ENCODE measurements at places on chromosomes 12 and 14. TPM values are rescaled to one million over a fixed set of nuclear protein-coding genes. Genes with fewer than 3 reads are reported as not detected.

- peak; percentile 79 for DNase-seq
Measured at GRCh38 chr12:105676694-105677093, 346.2 kb downstream of the C12orf75 start.

KRT83 gene
- total RNA-seq, result not detected

MOK gene
- total RNA-seq, result 11.2 TPM

- no peak for DNase-seq
Measured at GRCh38 chr14:32393119-32393518, 64.0 kb downstream of the AKAP6 start.

RASSF3 gene
- 90.2 TPM for total RNA-seq

DNA sequence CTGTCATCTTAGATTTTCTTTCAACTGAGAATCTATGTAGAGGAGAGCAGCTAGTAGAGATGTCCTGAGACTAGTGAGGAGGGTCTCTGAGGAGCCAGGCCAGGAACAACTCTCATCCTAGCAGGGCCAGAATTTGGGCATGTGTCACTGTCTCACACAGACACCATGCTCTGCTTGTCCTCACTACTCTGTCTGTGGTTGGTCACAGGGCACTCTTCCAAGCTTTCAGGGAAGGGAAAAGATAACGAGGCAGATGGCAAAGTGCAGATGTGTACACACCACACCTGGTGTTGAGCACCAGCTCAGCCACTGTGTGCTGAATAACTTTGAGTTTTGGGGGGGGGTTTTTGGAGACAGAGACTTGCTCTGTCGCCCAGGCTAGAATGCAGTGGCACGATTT lies 2.5 kb downstream of the SSPN start:
- DNase-seq, result no peak

- no peak for DNase-seq
Measured at GRCh38 chr12:47323802-47324201, 244.0 kb upstream of the AMIGO2 start.

DNA sequence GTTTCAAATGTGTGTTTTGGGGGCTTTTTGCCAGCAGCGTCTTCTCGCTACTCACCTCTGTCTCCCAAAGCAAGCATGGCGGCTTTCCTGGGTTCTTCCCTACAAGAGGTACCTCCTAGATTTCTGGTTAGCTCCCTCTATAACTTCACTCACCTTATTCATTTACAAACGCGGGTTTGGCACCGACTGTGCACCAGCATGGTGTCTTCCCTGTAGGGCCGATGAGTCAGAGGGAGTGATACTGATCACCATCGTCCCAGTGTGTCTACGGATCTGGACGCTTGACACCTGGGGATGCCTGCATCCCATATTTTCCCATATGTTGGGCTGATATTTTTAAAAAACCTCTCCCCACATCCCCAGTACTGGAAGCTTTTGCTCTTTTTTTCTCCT lies 8.0 kb upstream of the SERPINA12 start:
- no peak for DNase-seq

- no peak for DNase-seq
Measured at GRCh38 chr12:75489613-75490210, 9.2 kb downstream of the GLIPR1 start.

OTUB2 gene
- 3.5 TPM for total RNA-seq

KRT72 gene
- not detected for total RNA-seq

- no peak for DNase-seq
Measured at GRCh38 chr12:6154730-6155459, 30.4 kb upstream of the VWF start.

DNA sequence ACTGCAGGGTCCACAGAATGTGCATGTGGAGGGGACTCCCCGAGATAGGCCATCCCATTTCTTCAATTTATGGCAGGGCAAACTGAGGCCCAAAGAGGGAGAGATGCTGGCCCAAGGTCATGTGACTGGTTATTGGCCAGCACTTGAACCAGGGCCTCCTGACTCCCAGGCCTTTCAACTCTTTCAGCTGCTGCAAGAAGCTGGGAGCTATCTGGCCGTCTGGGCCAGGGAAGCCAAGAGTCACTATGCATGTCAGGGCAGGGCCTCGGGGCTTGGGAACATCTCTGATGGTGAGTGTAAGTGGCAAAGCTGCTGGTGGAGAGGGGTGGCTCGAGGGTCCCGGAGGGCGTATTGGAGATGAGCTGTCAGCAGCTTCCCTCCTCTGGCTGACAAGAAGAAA lies 9.5 kb upstream of the LTBP2 start:
- DNase-seq, result no peak

- DNase-seq, result no peak
Measured at GRCh38 chr14:60590991-60591414, 58.3 kb downstream of the SIX1 start.

- peak; percentile 46 for DNase-seq
Measured at GRCh38 chr14:105061428-105062047, 3.7 kb downstream of the GPR132 start.

GRCh38 chr14:79298373-79298772 lies 912.9 kb downstream of the DIO2 start:
- DNase-seq, result no peak

ADAM21 gene
- not detected for total RNA-seq

IFNG-AS1 gene
- total RNA-seq, result 0.70 TPM

TSPAN19 gene
- not detected for total RNA-seq

DNA sequence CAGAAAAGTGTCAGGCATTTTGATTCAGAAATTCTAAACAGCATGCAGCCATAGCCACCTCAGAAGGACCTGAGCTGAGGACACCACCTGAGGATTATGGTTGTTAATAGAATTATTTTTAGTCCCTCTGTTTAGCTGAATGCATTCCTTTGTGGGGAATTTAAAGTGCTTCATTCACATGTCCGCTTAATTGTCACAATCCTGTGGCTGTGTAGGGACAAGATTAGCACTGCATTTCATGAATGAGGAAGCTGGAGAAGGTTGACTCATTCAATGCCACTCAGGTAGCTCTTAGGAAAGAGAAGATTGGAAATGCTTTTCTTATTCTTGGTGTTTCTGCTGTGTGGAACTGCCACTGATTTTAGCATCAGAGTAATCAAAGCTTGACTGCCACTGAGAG lies 42.0 kb upstream of the KRR1 start:
- DNase-seq, result no peak

- DNase-seq, result no peak
Measured at GRCh38 chr12:3837049-3837448, 36.1 kb downstream of the PARP11 start.

PDZRN4 gene
- total RNA-seq, result 0.78 TPM

DNA sequence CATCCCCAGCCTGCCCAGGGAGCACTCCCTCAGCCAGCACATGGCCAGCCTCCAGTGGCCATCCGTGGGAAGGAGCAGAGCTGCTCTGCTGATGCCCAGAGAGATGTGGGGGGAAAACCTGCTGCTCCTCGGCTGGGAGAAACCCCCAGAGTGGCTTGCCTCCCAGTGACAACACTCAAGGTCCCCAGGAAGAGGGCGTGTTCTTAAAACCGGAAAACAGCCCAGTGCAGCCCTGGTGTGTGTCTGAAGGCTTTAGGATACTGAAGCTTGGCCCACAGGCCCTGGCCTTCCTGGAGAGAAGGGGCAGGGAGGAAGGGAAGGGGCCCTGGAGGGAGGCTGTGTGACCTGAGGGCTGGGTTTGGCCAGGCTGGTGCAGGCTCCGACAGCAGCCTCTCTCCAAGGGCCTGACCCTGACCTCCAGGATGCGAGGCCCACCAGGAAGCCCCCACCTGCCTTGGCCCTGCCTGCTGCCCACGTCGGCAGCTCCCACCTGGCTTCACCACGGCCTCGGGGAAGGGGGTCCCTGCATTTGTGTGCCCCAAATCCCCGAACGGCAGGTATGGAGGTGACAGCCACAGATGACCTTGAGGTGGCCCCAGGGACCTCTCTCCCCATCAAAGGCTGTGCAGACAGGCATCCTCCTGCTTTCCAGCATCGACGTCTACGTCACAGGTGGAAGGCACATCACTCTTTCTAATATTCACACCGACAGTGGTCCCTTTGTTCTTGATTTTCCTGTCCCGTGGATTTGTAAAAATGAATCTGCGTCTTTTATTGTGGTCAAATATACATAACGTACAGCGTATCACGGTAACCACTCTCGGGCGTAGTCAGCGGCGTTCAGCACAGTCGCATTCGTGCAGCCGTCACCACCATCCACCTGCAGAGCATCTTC lies 190.0 kb upstream of the C14orf180 start:
- no peak for DNase-seq

IL26 gene
- not detected for total RNA-seq

E2F7 gene
- total RNA-seq, result 4.4 TPM

- DNase-seq, result no peak
Measured at GRCh38 chr14:82104013-82104412, 570.4 kb upstream of the SEL1L start.

- DNase-seq, result no peak
Measured at GRCh38 chr14:63764103-63764502, 36.2 kb upstream of the SGPP1 start.

- no peak for DNase-seq
Measured at GRCh38 chr12:52043386-52044212, 7.6 kb upstream of the NR4A1 start.

DNA sequence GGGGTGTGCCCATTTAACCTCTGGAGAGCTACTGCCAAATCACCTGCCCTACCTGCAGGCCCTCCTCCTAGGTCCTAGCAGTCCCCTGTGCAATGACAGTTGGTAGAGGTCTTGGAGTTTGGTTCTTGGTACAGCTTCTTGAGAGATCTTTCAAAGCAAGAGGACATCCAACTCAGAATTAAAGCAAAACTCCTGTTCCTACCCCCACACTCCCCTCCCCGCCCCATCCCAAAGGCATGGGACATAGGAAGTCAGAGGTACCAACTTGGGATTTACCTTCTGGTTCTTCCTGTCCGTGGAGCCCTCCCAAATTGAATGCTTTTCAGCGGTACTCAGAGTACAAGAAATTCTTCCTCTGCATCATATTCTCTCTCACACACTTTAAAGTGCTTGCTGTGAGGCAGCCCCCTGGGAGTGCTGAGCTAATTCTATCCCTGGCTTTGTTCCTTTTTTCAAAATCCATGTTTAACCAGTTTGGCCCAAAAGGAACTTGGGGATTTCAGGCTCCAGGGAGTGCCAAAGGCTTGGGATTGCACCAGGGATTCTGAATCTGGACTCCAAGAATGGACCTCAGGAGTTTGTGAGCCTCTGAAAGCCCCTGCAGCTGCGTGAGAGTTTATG lies 40.8 kb downstream of the GALNT16 start:
- DNase-seq, result no peak

- no peak for DNase-seq
Measured at GRCh38 chr12:122811777-122812176, 23.5 kb upstream of the HIP1R start.

GRCh38 chr14:52342849-52343596 lies 28.9 kb downstream of the PTGER2 start:
- DNase-seq, result no peak
